ENCODE measurements at places on chromosomes 7 and 10.

DNA sequence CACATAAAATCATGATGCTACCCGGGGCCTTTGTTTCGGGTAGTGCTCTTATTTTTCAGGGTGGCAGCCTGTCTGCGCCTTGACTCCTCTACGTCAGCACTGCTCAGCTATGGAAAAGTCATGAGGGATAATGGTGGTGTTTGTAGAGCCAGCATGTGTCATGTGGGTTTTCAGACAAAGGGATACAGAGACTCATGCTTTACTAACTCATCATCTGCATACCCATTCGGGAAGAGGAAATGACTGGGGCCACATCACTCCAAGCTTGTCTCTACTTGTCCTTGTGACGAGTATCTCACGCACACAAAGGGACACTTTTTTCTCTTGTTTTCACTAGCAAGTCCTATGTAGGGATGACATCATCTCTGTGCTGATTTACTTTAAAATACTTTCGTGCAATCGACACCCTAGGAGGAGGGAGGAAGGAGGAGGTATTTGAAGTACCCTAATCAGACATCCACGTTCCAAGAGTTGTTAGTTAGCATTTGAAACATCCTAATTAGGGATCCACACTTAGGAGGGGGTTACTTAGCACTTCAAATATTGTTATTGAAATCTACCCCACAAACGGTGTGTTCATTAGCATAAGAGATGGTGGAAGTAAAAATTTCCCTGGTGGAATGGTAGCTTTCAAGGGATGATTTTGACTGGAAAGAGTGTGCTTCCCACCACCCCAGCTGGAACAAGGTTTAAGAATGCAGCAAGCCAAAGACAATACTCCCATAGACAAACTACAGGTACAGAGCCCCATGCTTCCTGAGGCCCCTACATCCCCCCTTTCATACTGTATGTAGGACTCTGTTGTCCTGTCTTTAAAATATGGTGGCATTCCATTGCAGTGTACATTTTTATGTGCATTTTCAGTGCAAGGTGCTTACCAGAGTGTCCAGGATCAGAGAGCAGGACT is 52.0 kb downstream of the THNSL1 start:
- no peak for DNase-seq

DNA sequence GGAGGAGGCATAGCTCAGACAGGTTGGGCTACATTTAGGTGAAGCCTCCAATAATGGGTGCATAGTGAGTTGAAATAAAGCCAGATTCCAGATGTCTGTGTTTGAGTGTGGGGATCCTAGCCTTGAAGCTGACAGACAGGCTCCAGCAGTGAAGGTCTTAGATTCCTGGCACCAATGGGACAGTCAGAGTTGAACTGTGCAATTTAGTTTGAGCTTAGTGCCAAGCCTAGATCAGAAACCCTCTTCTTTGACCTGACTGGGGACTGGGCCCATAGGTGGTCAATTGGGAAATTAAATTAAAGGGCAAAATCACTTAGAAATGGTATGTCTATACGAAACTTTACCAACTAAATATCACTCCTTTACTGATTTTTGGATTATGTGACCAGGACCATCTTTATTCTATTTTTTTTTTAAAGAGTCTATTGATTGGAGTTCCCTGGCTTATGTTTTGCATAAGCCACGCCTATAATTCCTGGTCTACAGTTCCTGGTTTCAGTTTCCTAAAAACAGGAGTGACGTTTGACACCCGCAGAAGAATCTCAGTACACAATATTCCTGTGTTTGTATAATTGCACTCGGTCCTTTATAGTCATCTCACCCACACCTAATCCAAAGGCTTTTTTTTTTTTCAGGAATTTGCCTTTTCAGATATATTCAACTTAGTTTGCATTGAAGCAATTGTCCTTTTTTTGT is 201.4 kb downstream of the GFRA1 start:
- no peak for DNase-seq

- DNase-seq, result no peak
These were observed 51.1 kb upstream of the PPP1R3C start for GRCh38 chr10:91683975-91684374.

GRCh38 chr10:1679821-1680650 is 57.3 kb downstream of the ADARB2 start:
- peak; percentile 6 for DNase-seq

- no peak for DNase-seq
These were observed 134.5 kb upstream of the CXCL12 start for GRCh38 chr10:44519361-44519760.

- DNase-seq, result no peak
These were observed 6.8 kb downstream of the SHTN1 start for GRCh38 chr10:116998172-116998571.

DNA sequence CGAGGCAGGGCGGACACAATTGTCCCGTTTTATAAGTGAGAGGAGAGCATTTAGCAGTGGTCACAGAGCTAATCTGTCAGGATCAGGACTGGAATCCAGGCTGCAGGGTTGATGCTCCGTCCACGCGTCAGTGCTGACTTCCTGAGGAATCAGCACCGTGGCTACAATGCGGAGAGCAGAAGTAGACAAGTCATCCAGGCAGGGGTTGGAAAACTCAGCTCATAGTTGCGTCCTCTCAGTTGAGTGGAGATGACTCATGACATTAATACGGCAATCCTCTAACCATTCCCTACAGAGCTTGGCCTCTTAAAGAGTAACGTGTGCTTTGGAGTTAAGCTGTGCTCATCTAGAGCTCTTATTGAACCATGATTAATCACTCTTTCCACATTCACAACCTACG is 17.1 kb upstream of the HTR5A start:
- no peak for DNase-seq

DNA sequence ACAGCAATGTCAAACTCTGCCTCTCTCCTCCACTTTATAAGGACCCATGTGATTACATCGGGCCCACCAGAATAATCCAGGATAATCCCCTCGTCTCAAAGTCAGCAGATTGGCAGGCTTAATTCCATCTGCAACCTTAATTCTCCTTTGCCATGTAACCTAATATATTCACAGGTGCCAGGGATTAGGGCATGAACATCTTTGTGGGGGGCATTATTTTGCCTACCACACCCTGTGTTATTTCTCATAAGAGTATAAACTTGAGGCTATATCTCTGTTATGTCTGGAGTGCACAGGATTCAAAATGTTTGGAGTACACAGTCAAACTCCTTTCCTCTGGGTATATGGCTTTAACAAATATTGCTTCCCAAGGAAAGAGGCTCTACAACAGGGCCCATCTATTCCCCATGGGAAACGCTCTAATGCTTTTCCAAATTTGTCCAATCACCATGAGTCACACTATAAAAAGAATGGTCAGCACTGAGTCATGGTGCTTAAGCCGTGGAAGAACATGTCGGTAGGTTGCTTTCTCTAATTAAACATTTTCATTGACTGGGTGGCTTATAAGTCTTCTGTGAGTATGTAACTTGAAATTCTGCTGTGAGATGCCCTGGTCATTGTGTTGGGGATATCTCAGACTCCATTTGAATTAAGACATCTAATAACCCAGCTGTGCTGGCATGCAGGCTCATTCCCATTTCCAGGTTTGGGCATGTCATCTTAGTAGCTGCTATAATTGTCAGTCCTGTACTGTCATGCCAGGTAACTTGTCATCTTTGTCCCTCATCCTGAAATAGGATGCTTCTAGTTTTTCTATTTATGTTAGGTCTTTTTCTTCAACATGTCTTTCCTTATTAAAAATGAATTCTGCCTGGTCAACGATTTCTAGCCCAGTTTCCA is 11.5 kb upstream of the AKR1B10 start:
- no peak for DNase-seq

GRCh38 chr7:50660040-50660829 is 95.0 kb upstream of the DDC start:
- peak; percentile 49 for DNase-seq

DNA sequence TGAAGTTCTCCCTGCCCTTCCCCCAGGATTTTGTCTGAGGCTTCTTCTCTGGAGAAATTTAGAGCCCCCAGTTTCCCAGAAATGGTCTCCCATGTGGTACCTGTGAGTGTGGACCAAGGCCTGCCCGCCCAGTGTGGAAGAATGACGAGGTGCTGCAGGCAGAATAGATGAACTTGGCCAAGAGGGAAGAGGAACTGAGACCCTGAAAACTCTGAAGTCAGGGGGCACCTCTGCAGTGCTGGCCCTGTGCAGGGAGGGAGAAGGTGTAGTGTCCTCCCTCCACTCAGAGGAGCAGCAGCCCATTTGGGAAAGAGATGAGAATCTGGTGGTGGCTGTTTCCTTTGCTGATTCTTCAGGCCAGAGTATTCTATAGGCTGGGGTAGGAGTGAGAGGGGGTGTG is 115.2 kb upstream of the PCGF5 start:
- DNase-seq, result no peak

DNA sequence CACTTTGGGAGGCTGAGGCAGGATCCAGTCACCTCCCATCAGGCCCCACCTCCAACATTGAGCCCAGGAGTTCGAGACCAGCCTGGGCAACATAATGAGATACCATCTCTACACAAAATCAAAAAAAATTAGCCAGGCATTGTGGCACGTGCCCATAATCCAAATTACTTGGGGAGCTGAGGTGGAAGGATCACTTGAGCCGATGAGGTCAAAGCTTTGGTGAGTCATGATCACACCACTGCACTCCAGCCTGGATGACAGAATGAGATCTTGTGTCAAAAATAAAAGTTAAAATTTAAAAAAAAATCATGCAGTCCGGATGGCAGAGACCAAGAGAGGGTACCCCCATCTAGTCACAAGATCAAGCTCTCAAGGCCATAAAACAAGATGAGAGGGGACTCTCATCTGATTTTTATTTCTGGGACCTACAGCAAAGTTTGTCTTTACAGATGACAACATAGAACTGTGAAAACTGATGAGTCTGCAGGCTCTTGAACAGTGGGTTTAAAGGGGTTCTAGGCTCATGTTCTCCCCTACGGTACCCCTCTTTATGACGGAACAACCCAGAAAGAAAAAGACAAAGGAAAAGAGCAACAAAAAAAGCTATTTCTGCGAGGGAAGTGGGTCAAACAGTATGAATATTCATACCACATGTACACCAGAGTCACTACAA is 28.9 kb upstream of the CREB3L2 start:
- no peak for DNase-seq

DNA sequence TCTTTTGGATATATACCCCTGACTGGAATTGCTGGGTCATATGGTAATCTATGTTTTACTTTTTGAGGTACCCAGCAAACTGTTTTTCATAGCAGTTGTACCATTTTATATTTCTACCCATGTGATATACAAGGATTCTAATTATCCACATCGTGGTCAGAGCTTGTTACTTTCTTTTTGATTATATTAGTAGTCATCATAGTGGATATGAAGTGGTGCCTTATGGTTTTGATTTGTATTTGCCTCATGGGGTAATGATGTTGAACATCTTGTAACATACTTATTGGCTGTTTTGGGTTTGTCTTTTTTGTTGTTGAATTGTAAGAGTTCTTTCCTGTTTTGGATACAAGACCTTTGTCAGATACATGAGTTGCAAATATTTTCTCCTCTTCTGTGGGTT is 51.7 kb downstream of the MAPK8 start:
- no peak for DNase-seq

GRCh38 chr10:22635650-22636049 is 78.7 kb downstream of the PIP4K2A start:
- DNase-seq, result no peak

DNA sequence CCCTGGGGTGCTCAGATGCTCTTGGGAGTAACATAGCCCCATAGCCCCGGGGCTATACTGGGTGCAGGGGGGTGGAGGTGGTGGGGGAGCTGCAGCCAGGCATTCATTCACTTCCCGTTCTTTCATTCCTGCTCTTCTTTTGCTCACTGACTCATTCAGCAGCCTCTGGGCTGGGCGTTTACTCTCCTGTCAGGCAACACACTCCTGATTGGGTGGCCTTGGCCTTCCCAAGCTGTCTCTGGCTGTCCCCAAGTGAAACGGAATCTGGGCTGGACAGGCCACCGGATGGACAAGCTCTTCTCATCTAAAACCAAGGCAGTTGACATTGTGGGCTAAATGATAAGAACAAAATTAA is 34.6 kb downstream of the CHST3 start:
- DNase-seq, result no peak

DNA sequence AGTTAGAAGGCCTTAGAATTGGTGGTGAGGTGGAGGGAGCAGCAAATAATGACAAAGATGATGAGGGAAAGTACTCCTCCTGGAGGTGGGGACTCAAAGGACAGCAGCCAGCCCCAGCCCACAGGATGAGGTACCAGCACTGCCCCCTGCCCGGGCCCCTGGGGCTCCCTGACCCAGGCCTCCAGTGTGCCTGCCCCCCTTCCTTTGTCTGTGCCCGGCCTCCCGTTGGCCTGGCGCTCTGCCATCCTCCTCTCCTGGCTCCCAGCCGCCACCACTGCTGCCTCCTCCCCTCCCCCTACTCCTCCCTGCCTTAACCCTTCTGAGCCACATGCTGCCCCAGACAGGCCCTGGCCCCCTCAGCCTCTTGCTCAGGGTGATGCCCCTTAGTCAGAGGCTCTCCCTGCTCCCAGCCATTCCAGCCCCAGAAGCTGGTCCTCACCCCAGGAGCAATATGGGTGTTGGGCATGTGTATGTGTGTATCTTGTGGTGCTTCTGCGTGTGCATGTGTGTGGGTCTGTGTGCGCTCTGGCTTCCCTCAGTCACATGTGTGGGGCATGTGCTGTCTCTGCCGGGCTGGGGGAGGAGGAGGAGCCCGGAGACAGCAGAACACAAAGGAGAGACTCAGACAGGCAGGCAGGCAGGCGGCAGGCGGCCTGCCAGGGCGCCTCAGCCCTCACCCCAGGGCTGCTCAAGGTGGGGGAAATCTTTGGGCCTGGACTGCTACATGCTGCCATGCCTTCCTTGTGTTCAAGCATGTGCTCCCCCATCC is 2.6 kb downstream of the LDB1 start:
- peak; percentile 65 for DNase-seq

DNA sequence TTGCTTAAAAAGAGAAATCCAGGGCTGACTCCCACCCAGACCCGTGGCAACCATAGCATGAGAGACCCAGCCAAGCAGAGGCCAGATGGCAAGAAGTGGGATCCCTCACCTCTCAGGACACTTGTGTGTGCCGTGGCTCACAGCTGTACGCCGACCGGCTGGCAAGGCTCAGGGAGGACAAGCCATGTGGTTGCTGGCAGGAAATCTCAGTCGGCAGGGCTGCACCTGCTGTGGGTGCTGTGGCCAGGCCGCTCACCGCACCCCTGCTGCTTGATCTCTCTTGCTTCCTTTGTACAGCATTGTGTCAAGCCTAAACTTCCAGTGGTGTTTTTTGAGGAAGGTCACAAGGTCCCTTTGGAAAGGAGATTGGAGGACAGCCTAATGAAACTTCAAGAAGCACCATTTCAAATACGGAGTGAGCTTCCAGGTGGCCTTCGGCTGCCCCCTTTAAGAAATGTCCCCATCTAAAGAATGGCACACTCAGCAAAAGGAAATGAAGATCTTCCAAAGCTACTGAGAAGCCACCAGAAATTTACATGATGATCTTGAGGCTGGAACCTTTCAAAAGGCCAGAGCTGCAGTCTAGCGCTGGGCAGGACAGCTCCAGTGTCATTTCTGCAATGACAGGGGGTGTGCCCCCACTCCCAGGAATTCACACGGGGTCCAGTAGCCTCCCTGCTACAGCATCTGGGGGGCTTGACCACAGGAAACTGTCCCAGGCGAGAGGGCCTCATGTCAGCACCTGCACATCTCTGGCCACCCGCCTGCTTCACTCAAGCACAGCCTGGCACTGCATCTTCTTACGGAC is 409.0 kb upstream of the MGMT start:
- peak; percentile 40 for DNase-seq

All from CD4-positive, alpha-beta T cell treated with Interleukin-4 for 1 hour (primary cell).